ENCODE measurements at places on chromosomes 5 and 9.

DNA sequence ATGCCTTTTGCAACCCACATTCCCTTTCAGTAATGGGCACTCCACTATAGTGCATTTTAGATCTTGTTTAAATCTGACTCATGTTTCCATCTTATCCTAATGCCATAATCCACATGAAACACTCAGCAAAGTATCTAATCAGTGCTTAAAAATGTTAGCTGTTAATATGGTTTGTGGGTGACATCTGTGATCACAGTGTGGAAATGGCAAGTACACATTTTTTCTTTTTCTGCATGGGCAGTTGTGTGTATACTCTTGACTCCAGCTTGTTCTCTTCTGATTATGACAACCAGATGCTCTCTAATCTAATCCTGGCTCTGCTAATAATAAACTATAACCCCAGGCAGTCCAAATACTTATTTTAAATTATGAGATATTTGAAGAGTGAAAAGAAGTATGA lies 103.3 kb downstream of the EDIL3 start:
- DNase-seq = no peak

DNA sequence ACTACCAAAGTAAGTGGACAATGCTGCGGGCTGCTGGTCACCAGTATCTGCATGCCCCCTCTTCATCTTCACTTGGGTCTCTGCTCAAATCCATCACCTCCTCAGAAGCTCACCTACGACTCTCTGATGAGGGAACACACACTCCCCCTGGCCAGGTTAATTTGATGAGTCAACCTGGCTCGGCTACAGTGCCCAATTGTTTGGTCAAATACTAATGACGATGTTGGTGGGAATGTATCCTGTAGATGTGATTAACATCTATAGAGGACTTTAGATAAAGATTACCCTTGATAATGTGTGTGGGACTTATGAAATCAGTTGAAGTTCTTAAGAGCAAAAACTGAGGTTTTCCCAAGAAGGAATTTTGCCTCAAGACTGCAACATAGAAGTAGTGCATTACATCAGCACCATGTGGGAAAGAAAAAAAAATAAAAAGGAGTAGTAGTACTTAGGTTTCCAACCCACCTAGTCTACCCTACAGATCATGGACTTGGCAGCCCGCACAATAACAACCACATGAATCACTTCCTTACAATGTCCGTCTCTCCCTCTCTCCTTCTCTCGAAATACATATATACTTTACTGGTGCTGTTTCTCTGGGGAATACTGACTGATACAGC lies 467.3 kb downstream of the DNAH5 start:
- peak; percentile 91 for DNase-seq

DNA sequence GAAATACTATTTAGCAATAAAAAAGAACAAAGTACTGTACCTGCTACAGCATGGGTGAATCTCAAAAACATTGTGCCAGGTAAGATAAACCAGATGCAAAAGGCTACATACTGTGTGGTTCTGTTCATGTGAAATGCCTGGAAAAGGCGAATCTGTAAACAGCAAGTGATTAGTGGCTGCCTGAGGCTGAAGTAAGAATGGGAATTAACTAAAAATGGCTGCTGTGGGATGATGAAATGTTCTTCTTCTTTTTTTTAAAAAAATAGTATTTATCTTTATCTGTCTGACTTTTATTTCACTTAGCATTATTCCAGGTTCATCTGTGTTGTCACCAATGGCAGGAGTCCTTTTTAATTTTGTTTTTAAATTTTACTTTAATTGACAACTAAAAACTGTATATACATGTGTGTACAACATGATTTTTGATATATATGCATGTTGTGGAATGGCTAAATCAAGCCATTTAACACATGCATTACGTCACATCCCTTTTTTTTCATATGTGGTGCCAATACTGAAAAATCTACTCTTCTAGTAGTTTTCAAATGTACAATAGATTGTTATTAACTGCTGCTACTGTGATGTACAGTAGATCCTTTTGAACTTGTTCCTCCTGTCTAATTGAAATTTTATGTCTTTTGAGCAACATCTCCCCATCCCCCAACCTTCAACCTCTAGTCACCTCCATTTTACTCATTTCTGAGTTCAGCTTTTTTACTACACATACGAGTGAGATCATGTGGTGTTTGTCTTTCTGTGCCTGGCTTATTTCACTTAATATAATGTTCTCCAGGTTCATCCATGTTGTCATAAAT lies 62.9 kb upstream of the TNFAIP8 start:
- no peak for DNase-seq

GRCh38 chr5:170885809-170886208 lies 24.0 kb downstream of the RANBP17 start:
- DNase-seq = peak; percentile 14

DNA sequence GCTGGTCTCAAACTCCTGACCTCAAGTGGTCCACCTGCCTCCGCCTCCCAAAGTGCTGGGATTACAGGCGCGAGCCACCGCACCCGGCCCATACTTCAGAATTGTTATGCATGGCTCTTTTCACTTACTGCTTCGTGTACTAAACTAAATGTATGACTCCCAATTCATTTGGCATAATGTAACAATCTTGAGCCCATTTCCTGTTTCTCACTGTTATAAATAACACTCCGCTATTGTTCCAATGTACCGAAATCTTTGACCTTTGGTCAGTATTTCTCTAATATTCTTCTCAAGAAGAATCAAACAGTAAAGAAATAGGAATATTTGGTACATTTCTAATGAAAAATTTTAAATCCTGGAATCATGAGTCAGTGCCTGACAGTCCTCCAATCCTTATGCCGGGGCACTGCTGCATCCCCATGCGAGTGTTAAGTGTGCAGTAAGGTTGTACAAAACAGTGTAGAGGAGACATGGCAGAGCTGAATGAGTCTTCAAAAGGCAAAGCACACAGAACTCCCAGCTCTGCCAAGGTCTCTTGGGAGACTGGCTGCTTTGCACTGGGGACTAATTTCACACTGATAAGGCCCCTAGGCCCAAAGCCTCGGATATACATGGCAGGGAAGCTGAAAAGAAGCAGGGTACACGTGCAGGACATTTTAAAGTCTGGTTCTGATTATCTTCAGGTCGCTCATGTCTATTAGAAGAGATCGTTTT lies 58.4 kb downstream of the HABP4 start:
- DNase-seq = no peak

- no peak for DNase-seq
These were observed 73.5 kb downstream of the ZNF618 start for GRCh38 chr9:113949571-113950078.

DNA sequence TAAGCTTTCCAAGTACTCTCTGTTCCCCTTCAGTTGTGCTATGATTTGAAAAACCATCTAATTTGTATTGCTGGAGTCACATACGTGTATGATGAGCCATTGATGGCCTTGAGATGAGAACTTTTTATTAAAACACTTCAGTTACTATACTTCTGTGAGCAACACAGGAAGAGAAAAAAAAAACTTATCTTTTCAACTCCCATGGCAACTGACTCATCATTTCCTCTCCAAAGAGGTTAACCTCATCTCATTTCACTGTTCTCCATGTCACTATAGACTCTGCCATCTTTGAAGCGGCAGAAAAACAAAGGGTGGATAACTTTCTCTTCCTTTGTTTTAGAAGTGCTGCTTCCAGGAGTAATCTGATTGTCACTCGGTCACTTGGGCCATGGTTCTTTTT lies 104.3 kb upstream of the PCSK1 start:
- DNase-seq = peak; percentile 73

DNA sequence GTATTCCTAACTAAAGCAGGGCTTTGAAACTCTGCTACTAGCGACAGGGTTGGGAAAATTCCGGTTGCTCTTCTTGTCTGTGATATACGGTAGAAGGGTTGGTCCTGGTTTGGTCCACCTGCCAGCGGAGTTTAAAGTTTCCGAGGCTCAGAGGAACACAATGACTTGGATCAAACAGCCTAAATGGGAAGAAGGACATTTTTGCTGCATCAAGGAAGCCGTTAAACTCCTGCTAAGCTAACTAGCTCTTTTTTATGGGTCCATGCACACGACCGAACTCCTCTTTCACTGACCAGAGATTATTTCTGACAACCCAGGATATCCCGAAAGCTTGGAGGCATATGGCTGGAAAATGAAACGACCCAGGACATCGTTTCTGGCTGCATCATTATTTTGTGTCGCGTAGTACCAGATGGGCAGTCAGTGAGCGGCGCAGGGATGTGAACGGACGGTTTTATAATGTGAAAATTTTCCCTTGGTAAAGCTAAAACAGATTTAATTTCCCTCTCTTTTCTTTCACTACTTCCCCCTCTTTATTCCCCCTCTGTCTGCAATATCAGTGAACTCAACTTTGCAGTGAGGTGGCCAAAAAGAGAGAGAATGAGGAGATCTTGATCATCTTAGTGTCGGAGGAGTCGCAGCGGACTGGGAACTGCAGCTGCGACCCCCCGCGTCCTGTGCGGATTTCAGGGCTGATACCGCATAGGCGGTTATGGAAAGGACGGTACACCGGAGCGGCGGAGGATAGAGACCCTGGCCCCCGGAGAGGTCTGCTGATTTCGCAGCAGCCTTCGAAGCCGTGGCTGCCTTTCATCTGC lies at the start of gene LURAP1L:
Gene LURAP1L (plus strand): TSS at position 160 of the 818 bp plus-strand sequence. CDS start 696 bp downstream, outside the sequence.
- peak; percentile 71 for DNase-seq

DNA sequence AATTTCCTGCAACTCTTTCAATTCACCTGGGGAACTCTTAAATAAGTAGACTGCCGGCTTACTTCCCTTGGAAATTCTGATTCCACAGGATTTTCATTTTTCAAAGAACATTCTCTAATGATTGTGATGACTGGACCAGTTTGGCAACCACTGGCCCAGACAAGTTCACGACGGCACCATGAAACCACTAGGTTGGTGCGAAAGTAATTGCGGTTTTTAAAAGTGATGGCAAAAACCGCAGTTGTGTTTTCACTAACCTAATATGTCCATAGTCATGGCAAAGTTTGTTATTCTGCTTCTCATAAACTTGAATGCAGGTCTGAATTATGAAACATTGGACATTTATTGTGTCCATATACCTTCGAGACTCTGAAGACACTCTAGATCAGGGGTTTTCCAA lies 317.2 kb downstream of the IRX1 start:
- no peak for DNase-seq

DNA sequence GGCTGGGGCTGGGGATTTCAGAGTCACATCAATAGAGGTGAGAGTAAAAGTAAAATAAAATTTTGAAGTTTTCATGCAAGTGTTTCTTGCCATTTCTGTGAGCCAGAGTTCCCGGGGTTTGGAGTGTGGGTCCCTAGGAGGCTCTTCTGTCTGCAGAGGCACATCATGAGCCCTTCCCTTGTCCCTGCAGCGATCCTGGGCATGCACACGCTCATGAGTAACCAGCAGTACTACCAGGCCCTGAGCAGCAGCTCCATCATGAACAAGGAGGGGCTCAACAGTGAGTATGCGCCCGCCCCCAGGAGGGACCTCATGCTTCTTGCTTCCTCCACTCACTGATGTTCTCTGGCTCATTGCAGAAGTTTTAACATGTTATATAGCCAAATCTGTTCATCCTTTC lies 61.1 kb downstream of the TMOD1 start:
- DNase-seq = no peak

GRCh38 chr5:39189292-39189955 lies 29.9 kb downstream of the FYB1 start:
- DNase-seq = no peak

GRCh38 chr9:70488098-70488792 lies 73.8 kb upstream of the KLF9 start:
- no peak for DNase-seq

- DNase-seq = no peak
These were observed 74.7 kb downstream of the THBS4 start for GRCh38 chr5:80109646-80110478.

DNA sequence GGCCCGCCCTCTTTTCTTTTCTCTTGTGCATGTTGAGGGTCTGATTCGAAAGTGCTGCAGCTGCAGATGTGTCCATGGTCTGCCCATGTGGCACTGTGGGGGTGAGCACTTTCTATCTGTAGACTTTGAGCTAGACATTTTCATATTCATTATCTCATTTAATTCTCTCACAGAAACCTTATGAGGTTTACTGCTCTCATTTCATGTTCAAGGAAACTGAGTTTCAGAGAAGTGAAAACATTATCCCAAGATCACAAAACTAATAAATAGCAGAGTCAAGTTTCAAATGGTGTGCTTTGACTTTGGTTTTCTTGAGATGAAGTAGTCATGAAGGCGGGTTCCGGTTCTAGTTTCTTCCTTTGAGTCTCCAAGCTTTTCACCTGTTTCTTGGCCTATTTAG lies 536.5 kb upstream of the ZNF462 start:
- DNase-seq = no peak

- no peak for DNase-seq
These were observed 61.8 kb downstream of the GGTA1 start for GRCh38 chr9:121437891-121438290.

DNA sequence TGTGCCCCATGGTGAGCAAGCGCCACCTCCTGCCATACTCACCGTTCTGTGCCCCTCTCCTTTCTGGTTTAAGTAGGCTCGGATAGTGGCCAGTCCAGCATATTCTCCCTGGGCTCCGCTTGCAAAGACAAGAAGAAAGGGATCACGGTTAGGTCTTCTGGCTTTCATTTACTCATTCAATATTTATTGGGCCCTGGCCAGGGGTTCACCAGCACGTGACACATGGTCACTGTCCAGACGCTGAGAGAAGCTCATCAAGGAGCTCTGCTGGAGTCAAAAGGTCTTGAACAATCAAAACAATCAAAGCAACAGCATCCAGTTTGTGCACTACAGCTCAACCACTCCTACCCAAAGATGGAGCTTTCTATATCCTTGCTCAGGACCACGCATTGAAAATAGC lies 80.2 kb downstream of the GLDC start:
- no peak for DNase-seq

GRCh38 chr5:142206801-142207200 lies 98.2 kb downstream of the NDFIP1 start:
- no peak for DNase-seq

DNA sequence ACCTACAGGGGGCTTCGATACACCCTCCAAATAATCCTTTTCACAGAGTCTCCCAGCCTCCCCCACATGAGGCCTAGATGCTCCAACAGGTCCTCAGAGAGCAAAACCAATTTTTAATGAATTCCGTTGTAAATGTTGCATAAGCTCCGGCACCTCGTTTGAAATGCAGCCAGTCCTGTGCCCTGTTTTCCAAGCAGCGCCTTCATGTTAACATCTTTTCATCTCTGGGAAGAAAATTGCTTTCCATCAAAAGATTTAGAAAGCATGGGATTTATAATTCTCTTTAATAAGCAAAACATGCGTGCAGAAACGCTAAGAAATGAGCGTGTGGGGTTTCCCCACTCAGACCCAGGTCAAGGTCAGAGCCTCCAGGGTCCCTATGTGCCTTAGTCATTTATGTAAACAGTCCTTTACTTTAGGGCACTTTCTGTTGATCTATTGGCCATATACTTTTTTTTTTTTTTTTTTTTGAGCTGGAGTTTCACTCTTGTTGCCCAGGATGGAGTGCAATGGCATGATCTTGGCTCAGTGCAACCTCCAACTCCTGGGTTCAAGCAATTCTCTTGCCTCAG lies 177.5 kb upstream of the S1PR3 start:
- no peak for DNase-seq

GRCh38 chr5:136802383-136802782 lies 437.0 kb upstream of the TRPC7 start:
- no peak for DNase-seq

- peak; percentile 53 for DNase-seq
These were observed 24.6 kb downstream of the NR2F1 start for GRCh38 chr5:93607367-93608258.

All from fibroblast of skin of abdomen (primary cell).